ENCODE measurements at places on chromosomes 6 and 20.

GRCh38 chr6:25279748-25280343 lies 672 bp downstream of the CARMIL1 start:
- peaks cover 21% of the 10 kb centered on the region for H3K4me1 ChIP-seq
- peak overlapping the region; percentile 45 for H3K27ac ChIP-seq
- no peak for DNase-seq
- no peaks in the 10 kb centered on the region for H3K36me3 ChIP-seq

DNA sequence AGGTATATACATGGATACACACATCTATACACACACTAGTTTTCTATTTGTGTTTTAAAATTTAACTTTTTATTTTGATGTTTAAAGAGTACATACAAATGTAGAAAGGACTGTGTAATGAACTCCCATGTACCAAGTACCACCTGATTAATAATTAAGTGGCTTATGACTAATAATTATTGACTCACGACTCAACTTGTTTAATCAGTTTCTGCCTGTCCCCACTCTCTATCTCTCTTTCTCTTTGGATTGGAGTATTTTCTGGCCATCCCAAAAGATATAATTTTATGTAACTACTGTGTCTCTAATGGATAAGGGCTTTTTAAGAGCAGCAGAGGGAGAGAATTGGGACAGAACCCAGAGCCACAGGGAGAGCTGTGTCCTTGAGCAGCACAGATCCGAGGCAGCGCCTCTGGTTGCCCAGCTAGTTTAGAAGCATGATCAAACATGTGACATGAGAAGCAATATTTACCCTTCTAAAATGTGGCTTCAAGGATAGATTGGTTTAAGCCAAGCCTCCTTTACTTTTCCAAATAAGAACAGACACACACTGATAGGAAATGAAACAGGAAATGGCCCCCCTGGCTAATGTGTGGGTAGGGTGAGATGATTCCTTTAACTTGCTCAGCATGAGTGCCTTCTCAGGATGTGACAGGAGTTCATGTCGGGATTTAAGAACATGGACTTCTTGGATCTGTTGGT lies 81.0 kb downstream of the ERMARD start:
- H3K27me3 ChIP-seq: peaks cover 19% of the 10 kb centered on the region
- H3K36me3 ChIP-seq: no peaks in the 10 kb centered on the region
- H3K4me1 ChIP-seq: peaks cover 3% of the 10 kb centered on the region
- peak; percentile 2 for DNase-seq

DNA sequence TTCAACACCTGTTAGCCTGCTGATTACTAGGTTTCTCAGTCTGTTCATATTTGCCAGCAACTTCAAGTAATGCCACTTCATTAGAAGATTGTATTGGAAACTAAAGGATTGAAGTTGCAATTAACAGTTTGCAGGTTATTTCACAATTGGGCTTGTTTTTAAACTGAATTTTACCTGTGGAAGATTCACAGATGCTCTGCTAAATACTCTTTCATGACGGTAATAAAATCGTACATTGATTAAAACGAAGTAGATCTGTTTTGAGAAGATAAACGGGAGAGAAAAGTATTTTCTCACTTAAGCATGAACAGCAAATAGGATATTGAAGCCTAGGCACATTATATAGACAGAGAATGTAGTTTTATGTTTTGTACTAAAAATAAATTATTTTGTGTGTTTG lies 1.6 kb downstream of the RNF182 start:
- H3K4me3 ChIP-seq: no peak overlapping the region
- no peaks in the 10 kb centered on the region for H3K36me3 ChIP-seq
- DNase-seq: no peak
- peaks cover 37% of the 10 kb centered on the region for H3K27me3 ChIP-seq

DNA sequence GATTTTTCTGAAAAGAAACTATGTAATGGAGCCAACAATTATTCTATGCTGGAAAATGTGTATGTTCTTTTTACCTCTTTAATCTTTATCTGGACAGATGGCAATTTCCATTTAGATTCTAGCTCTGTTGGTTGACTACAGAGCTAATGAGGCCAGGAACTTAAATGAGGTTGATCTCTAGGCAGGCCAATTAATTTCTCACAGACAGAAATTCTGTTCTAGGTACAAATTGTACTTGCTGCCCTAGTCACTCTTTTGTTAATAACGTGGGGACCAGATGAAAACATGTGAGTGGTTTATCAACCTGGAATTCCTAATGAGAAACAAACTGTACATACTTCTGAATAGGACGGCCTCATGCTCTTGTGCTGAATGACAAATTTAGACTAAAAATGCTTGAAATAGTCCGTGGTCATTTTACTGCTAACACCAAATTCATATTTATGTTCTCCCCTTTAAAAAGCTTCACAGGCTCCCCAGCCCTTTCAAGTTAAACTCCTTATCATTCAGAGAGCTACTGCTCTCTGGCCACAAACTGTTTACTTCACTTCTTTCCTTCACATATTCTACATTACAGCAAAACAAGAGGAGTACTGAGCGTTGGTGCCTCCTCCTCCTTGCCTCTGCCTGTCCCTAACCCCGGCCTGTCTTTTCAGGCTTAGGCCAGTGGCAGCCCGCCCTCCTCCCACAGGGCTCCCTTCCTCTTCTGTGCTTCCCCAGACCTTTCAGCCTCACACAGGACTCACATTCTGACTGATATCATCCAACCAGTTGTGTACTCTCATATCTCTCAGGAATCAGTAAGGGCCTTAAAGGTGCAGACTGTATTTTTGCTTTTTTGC lies 41.4 kb downstream of the DTNBP1 start:
- H3K27me3 ChIP-seq: no peaks in the 10 kb centered on the region
- H3K4me1 ChIP-seq: peaks cover 21% of the 10 kb centered on the region
- peaks cover 6% of the 10 kb centered on the region for H3K36me3 ChIP-seq

- H3K27me3 ChIP-seq: peaks cover 24% of the 10 kb centered on the region
- no peak for DNase-seq
- no peaks in the 10 kb centered on the region for H3K36me3 ChIP-seq
- no peak overlapping the region for H3K4me3 ChIP-seq
Observed at GRCh38 chr20:51017251-51017650, 5.7 kb downstream of the KCNG1 start.

DNA sequence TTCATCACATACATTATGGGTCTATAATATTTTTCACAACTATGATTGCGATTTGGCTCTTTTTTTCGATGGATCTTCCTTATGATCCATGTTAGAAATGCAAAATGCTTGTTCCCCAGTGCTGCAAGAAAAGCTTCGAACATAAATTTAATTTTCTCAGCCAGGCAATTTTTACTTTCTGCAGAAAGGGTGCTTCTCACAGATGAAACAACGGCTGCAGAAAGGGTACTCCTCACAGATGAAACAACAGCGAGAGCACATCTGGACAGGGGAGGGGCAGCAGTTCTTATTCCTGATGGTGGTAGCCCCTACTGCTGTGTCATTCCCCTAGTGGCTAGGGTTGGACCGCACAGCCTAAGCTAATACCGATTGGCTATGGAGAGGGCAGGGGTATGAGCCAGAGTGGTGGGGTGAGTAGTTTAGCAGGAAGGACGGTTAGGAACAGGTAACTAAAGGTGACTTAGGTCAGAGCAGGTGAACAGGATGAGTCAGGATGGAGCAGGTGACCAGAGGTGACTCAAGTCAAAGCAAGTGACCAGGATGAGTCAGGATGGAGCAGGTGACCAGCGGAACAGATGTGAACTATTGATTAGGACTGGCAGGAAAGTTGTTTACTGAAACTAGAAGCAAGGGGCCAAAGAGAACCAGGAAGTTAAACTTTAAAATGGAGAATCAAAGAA lies 13.4 kb upstream of the TREML4 start:
- peaks cover 4% of the 10 kb centered on the region for H3K4me1 ChIP-seq
- no peak for DNase-seq
- peak overlapping the region; percentile 30 for H3K27ac ChIP-seq
- no peak overlapping the region for H3K4me3 ChIP-seq
- H3K27me3 ChIP-seq: no peaks in the 10 kb centered on the region

GRCh38 chr6:159540152-159540551 lies 152.9 kb downstream of the SOD2 start:
- peaks cover 4% of the 10 kb centered on the region for H3K27me3 ChIP-seq
- DNase-seq: no peak
- H3K4me3 ChIP-seq: no peak overlapping the region
- H3K27ac ChIP-seq: no peak overlapping the region
